ENCODE measurements at places on chromosomes 5 and 9.
A peak's percentile ranks its signal among the peaks of the same experiment; 100 is the strongest.

DNA sequence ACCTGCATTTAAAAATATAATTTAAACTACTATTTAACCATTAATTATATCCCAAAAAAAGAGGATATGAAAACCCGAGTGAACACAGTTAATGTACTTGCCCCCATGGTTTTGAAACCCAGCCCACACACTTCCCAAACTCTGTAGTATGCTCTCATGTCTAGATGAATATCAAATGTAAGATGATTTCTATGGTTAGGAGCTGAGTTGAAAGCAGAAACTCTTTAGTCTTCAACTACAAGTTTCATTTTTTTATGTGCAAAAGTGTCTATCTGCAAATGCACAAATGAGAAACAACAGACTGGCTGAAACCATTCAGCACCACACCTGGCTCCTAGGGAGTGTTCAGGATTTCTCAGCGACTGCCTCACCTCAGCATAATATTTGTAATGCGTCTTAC is 183.3 kb downstream of the SEMA5A start:
- no peak for DNase-seq

DNA sequence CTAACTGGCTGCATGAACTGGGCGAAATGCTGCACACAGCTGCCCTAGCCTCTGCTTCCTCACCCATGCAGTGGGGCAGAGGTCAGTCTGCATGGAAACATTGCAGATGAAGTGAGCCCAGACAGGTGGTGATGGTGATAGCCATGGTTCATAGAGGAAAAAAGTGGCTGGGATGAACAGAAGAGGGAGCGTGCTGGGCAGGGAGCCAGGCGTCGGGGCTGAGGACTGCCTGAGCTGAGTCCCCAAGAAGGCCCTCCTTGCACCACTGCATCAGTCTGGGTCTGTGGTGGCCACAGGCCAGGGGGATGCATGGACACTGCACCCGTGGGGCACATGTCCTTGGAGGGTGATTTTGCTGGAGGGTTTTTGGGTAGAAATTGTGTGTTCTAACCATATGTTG is 80.5 kb downstream of the AMBP start:
- peak; percentile 3 for DNase-seq

DNA sequence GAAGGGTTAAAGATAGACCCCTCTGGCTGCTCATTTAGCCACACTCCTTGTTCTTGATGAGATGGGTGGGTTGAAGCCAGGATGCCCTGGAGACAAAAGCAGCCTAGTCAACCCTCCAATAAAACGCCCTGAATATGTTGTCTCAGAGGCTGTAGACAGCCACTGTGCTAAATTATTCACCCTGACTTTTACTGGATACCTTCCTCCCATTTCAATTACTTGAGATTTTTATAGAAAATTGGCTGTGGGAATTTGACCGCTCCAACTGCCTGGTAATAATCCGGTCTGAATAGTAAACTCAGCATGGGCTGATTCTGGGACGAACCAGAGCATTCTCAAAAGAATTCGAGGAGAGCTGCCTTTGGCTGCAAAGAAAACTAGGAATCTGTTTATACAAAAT is 104.2 kb downstream of the SNX18 start:
- DNase-seq = no peak

DNA sequence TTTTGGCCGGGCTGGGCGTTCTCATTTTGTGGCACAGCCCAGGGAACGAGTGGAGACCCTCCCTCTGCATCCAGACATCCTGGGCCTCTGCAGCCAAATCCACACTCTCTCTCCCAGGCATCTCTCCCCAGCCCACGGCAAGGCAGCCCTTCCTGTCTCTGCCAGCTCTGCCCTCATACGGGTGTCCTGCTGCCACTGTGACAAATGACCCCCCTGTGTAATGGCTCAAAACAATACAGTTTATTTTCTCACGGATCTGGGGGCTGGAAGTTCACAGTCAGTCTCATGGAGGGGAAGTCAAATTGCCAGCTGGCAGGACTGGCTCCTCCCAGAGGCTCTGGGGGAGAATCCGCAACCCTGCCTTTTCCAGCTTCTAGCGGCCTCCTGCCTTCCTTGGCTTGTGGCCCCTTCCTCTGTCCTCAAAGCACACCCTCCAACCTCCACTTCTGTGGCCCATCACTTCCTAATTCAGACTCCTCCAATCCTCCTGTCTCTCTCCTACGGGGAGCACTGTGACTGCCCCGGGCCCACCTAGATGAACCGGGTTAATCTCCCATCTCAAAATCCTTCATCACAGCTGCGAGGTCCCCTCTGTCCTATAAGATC is 70.2 kb upstream of the COL5A1 start:
- no peak for DNase-seq

DNA sequence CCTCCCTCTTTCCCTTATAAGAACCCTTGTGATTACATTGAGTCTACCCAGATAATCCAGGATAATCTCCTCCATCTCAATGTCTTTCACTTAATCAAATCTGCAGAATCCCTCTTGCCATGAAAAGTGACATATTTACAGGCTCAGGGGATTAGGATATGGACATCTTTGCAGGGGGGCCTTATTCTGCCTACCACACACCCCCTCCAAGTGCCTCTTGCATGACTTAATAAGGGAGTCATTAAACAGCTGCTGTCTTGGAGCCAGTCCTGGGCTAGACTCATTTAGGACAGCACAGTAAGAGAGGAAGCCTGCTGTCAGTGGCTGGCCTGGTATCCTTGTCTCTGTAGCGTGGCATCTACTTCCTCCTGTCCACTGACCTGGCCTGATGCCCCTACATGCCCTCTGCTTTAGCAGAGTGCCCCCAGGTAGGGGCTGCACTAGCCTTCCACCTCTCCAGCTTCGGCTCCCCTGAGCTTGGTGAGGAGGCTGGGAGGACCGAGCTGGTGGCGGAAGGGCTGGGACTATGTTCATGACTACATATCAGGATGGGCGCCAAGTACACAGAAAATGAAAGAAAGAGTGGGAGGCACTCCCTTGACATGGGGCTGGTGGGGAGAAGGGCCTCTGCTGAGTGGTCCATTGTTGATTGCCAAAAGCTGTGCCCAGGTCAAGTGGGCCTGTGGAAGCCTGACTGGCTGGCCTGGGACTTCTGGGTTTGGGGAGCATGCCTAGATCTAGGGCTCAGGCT is 17.2 kb downstream of the ENHO start:
- no peak for DNase-seq

DNA sequence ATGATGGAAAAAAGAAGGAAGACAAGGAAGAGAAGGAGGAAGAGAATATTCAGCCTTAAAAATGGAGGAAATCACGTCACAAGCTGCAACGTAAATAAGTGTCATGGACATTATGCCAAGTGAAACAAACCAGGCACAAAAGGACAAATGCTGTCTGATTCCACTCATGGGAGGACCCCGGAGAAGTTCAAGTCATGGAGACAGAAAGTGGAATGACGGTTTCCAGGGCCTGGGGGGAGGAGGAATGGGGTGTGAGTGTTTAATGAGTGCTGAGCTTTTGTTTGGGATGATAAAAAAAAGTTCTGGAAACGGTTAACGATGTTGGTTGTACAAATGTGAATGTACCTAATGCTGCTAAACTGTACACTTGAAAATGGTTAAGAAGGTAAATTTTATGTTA is 439.5 kb downstream of the GADD45G start:
- peak; percentile 69 for DNase-seq

- DNase-seq = no peak
These were observed 7.3 kb downstream of the PHF19 start for GRCh38 chr9:120869726-120870125.

DNA sequence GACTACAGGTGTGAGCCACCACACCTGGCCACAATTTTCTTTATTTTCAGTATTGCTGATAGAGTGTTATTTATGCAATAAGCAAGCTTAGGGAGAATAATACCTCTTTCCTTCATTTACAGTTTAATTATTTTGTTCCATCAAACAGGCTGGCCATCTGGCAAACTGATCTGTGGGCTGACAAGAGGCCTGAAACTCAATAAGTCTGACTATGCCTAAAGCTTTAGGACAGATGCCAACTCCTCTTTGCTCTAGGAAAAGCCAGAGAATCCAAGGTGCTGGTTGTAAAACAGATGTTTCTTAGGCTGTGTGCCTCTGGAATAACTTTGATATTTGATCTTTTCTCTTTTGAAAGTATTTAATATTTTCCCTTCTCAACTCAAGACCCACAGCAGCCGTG is 98.4 kb downstream of the TARS1 start:
- DNase-seq = no peak

DNA sequence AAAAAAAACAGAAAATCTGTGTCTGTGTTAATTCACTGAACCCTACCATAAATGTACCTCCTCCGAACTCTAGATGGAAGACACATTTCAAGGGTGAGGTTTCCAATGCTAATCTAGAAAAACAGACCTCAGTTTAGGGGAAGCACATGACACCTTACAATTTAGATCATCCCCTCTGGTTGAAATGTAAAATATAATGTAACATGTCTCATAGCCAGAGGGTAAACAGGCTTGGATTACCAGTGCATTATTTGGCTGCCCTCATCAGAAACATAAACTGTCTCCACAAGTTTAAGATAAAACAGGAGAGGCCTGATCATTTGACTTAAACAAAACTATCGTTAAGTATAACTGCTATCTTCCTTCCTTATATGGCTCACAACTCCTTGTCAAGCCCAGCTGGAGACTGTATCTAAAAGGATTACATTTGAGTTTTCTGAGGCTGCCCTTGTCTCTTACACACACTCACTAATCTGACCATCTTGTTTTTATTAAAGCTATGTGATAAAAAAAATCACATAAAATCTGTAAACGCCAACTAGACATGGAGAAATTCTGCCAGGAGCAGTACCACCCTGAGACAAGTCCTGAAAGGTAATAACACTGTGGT is 105.7 kb downstream of the LURAP1L start:
- DNase-seq = no peak

DNA sequence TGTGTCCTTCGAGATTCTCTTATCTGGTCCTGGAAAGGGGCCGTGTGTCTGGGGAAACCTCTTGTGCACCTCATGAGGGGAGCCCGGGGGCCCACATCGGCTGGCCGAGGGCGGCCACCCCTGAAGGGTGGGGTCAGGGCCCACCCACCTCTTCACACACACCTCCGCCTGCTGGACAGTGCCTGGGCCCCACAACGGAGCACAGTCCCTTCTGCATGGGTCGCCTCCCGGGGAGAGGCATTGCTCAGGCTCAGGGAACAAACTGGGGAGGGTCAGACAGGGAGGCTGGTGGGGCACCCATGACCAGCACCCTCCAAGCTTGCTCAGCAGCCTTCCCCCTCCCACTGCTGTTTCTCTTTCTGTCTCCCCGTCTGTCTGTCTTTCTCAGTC is 1.3 kb upstream of the LRRC14B start:
- DNase-seq = no peak
